ENCODE measurements at places on chromosomes 5 and 9.

GRCh38 chr5:68771221-68771620 is 322.6 kb upstream of the SLC30A5 start:
- DNase-seq = no peak

DNA sequence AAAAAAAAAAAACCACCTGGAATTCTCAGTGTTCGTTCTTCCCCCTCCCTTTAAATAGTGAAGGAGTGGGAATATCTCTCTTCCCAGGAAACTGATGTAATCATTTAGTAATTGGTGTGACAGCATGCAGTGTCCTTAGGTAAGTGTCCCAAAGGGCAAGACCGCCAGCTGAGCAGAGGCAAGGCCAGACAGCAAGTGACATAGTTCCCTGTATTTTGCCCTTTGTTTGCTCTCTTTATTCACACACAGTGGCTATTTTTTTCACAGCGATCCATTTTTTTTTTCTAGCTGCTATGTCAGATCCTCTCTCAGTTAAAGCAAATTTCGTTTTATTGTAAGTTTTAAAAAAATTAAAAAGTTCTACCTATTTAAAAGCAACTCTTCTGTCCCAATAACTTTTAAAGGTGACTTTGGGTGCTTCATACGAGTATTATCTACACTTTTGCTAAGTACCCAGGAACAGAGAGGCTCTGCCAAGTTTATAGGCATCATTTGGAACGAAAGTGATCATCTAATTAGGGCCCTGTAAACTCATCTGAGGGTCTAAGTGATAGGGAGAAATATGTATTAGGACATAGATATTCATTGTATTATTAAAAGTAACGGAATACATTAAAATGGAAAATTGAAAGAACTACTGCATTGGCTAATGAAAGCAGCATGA is 98.2 kb upstream of the ALDH1A1 start:
- DNase-seq = no peak

DNA sequence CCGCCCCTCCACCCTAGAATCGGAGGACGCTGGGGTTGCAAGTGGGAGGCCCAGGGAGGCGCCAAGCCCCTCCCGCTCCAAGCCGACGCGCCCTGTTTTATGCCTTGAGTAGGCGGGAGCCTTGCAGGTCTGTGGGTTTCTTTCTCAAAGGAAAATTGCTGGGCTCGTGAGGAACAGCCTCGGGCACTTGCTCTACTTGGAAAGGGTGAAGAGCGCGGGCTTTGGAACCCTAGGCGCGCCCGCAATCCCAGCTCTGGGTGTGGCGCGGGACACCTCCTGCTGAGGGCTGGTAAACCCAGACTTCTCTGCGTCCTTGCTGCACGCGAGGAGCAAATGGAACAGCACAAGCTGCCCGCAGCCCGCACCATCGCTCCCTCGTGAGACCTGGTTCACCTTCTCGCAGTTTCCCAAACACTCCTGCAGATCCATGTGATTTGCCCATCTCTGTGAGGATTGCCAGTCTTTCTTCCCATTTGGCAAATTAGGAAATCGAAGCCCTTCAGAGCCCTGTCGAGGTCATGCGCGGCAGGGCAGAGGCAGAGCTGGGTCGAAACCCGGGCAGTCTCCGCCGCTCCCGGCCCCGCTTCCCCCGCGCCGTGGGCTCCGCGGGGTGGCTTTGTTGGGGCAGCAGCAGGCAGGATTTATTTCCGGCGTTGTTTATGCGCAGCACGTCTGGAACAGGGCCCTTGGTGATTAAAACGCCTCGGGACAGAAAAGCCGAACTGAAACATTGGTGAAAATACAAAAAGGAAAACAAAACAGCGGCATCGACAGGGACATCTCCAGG is 98.4 kb upstream of the CPLX2 start:
- no peak for DNase-seq

- peak; percentile 92 for DNase-seq
Measured at GRCh38 chr9:19154135-19154612, 26.9 kb upstream of the PLIN2 start.

- DNase-seq = no peak
Measured at GRCh38 chr5:100595152-100595811, 60.1 kb downstream of the FAM174A start.

DNA sequence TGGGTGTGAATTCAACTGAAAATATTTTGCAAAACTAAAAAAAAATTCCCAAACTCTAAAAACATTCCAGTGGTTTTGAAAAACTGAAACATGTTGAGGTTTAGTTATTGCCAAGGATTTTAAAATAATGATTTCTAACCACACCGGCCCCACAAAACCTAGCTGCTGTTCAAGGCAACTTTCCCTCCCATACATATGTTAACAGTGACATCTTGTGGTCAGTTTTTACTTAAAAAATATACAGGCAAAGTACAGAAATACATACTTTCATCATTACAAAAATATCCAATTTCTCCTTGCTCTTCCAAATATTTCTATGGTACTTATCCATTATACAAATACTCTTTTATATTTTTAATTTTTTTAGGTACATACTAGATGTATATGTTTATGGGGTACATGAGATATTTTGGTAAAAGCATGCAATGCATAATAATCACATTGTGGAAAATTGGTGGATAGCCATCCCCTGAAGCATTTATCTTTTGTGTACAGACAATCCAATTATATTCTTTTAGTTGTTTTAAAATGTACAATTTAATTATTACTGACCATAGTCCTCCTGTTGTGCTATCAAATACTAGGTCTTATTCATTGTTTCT is 34.4 kb upstream of the MRPS30 start:
- DNase-seq = no peak

DNA sequence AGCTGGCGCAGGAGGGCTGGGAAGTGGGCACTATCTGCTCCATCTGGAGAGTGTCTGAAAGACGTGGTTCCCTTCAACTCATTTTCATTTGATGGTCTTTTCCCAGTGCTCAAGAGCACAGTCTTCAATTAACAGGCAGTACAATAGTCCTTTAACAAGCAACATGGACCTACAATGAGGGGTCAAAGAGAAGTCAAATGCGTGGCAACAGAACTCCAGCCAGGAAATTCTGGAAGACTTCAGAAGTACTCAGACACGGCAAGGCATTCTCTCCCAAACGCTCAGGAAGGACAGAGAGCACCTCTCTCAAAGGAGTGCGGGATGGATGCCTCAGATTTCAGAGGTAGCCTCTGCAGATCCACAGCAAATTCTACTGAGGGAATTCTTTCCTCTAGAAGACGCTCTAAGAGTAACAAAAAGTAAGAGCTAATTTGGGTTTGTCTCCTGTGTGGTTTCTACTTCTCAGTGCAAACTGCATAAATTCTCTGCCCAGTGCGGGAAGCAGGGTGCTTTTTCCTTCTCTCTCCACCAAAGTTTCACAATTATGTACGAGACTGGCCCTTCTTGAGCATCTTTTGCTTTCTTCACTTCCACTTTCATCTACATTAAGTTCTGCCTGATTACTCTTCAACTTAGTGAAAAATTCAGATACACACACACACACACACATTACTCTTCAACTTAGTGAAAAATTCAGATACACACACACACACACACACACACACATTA is 56.4 kb downstream of the LHFPL2 start:
- DNase-seq = no peak

- no peak for DNase-seq
Measured at GRCh38 chr5:145978708-145979107, 42.3 kb downstream of the SH3RF2 start.

DNA sequence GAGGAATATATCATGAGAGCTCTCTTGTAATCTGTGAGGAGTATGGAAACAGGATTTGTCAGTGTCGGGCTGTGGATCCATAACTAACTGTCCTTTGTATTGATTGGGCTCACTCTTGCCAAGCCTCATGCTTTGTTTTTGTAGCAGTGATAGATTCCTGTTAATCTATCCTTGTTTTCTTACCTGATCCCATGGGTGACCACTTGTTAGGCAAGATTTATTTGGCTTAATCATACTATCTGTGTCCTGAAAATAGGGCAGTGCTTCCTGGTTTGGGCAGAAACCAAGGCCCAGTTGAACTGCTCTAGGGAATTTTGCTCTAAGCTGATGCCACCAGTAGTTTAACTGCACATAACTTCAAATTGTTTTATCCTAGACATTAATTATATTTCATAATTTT is 6.1 kb downstream of the NDFIP1 start:
- no peak for DNase-seq

- DNase-seq = no peak
Measured at GRCh38 chr5:2496891-2497290, 254.6 kb downstream of the IRX2 start.

DNA sequence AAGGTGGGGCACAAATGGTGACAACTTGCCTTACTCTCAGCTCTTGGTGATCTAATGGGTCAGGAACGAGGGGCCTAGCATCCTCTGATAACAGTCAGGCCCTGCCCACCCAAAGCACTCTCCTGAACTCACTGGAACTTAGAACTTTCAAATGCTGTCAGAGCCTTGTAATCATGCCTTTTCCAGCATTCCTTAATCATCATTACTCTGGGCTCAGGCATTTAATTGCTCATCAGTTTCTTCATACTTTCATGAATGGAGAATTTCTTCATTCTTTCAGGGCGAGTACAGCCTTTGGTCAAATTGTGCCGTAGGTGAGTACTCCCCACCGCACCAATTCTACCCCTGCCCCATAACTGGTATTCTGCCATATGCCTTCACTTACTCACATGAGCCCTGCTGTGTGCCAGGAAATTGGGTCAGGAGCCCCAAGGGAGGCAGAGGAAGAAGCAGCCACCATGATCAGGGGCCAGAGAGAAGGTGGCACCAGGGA is 30.2 kb upstream of the DUSP1 start:
- DNase-seq = peak; percentile 76

DNA sequence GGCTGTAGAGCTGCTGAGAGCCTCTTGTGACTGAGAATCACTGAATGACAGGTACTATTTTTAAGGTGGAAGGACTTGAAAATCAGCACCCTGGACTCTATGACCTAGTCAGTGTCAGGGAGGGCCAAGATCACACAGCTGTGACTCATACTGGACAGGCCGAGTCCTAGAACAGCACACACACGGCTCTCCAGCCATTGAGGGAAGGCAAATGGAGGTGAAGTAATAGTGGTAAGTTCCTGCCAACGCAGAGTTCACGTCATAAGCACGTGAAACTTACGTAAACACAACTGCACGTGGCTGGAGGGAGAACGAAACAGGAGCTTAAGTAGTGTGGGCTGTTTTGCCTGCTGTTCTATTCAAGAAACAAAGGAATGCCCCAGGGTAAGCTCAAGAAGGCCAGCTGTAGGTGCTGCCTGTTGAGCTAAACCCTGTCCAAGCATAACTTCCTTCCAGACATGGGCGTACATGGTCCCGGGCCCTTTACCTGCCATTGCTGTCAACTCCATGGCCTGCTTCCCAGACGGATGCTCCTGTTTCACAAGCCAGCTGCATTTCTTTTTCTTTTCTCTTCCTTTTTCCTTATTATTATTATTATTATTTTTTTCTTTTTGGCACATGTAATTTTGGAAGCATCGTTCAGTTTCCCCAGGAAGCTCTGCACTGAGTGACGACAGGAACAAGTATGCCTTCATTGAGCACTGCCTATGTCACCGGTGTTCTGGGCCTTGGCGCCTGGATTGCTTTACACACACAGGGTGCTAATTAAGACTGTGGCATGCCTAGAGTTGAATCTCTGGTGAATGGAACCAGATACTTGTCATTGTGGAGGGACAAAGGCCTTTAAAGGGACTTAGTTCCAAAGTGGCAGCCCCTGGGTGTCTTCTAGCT is 10.2 kb upstream of the LCP2 start:
- peak; percentile 95 for DNase-seq

- no peak for DNase-seq
Measured at GRCh38 chr5:122030251-122030650, 47.8 kb downstream of the LOX start.

- no peak for DNase-seq
Measured at GRCh38 chr9:82171271-82171670, 182.7 kb downstream of the SPATA31D1 start.

- DNase-seq = no peak
Measured at GRCh38 chr9:115099901-115100300, 18.1 kb downstream of the TNC start.

DNA sequence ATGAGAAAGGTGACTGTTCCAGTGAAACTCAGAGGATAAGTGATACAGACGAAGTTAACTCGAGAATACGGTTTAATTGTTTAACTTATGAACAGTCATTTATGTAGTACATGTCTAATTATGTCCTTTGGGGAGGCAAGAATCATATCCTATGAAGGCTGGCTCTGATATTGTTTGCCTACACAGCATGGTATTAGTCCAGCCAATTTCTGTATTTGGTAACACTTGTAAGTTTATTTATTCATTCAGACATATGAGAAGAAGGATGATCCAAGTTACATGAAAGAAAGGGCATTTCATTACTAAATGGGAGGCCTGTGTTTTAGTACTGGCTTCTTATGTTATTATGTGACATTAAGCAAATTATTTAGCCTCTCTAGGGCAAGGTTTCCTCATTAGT is 199.7 kb downstream of the NNT start:
- no peak for DNase-seq

DNA sequence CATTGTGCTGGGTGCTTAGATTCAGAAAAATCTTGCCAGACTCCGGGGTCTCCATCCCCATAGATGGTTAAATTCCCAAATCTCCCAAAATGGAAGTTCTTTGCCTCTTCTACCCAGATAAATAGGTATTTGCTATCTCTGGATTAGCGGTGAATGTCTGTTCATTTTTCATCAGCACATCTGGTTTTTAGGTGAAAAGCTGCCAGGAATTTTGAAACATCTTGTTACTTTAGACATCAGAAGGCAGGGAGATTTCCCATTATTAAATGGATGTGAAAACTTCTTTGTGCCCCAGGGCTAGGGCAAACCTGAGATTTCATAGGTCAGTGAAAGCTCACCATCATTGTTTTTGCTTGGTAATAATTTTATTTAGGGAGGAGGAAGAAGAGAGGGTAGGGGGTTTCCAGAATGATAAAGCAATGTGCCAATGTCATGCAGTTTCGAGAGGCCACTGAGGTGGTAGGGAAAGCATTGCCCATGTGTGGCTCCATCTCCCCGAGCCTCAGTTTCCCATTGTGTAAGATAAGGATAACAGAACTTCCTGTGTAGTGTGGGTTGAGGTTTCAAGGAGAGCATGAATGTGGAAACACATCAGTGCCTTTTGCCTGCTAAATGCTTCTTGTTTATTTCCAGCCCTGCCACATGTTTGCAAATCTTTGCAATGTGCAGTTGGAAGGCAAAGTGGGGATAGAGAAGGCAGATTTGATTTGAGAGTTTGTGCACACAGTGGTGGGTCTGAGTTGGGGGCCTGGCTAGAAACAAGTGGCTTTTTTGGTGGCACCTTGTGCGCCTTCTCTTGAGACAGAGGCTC is 147.2 kb upstream of the KLF4 start:
- DNase-seq = no peak

DNA sequence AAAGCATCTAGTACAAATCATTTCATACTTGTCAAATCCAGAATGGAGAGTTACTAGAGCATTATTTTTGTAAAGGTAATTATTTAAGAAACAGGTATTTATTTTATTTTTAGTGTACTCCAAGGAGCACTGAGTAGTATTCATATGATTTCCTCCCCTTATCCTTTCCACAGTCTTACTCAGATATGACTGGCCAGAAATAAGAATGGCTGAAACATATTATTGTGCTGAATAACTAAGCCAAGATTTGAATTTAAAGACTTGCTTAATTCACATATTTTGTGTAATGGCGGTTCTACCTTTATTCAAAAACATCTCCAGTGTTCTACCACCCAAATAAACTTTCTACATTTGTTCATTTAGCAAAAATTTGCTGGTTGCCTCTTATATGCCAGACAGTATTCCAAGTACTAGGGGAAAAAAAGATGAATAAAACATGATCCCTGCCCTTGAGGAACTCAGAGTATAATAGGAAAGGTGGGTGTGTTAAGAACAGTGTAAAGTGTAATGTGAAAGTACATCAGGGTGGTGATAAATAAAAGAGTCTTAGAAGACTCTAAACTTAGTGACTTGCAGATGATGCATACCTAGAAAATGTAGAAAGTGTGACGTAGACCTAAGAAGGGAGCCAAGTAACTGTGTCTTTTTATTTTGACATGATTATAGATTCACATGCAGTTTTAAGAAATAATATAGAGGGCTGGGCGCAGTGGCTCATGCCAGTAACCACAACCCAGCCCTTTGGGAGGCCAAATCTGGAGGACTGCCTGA is 110.4 kb upstream of the GRHPR start:
- no peak for DNase-seq
